Stimulated activated CD4-positive, alpha-beta T cell treated with anti-CD3 and anti-CD28 coated beads, TNF-alpha, amount 100 ng/mL, for 4 hours (primary cell): ENCODE measurements at places on chromosomes 1 and 21.
A peak's percentile ranks its signal among the peaks of the same experiment; 100 is the strongest.

GRCh38 chr1:232192781-232193450 lies 437.0 kb downstream of the SIPA1L2 start:
- DNase-seq = no peak

- no peak for DNase-seq
These were observed 228.2 kb upstream of the USP24 start for GRCh38 chr1:55443175-55443915.

- DNase-seq = no peak
These were observed 35.2 kb upstream of the EDEM3 start for GRCh38 chr1:184789884-184790283.

DNA sequence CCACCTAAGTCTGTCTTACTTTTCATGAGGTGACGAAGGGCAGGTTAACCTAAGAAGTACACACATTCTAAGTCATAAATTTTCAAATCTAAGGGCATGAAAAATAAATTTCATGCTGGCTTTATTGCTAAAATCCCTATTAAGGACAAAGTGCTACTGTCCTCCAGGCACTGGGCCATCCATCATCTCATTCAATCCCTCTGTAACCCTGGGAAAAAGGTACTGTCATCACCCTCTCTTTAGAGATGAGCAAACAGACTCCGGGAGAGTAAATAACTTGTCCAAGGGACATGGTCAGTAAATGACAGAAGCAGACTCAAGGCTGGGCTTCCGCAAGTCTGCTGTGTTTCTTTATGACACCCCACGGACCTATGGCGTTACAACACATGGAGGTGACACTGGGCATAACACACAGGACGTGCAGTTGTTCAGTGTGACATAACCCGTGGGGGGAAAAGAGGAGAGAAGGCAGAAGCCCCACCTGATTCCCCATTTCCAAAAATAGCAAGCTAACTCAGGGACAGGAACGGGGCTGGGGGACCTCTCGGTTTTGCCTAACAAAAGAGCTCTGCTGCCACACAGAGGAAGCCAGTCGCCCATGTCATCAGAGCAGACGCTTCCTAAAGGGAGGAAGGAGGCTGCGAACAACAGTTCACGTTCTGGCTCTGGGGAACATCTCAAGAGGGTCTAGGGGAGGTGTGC lies 12.5 kb upstream of the SRM start:
- no peak for DNase-seq

DNA sequence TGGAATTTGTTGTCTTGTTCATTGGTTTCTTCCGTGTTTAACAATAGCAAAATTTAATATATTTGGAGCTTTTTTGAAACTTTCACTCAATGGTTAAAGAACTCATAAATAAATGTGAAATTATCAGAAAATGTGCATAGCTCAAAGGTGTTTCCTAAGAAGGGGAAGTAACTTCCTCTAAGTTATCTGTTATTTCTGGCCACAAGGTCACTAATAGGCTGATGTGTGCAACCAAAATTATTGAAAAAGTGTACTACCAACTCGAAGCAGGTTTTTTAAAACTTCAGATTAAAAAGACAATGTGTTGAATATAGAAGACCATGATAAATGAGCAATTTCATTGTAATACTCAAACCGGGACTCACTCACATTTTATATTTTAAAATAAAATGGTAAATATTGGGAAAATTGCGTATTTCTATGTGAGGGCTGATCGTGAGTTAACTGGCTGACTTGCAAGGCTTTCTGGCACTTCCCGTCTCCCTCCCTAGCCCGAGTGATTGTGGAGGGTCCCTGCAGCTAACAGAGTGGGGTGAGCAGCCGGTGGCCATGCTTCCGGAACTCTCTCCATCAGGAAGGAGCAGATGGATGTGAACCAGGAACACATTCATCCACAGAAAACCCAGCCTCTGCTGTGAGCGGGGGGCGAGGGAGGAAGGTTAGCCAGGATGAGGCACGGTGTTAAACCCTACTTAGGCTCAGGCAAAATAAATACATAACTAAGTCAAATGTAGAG lies 96.9 kb downstream of the ERG start:
- DNase-seq = no peak

DNA sequence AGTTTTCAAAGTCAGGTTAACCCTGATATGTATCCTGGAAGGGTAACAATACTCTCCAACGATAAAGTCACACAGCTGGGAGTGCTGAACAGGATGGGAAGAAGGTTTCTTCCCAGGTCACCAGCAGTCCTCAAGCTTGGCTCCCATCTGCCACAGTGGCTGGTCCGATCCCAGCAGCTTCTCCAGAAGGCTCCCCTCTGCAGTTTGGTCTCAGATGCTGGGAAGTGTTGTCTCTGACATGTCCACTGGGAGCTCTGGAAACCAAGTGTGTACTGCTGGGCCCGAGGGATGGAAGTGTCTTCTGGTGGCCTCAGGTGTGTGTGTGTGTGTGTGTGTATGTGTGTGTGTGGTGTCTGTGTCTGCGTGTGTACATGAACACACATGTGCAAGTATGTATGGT lies 16.4 kb upstream of the GNL2 start:
- DNase-seq = no peak

DNA sequence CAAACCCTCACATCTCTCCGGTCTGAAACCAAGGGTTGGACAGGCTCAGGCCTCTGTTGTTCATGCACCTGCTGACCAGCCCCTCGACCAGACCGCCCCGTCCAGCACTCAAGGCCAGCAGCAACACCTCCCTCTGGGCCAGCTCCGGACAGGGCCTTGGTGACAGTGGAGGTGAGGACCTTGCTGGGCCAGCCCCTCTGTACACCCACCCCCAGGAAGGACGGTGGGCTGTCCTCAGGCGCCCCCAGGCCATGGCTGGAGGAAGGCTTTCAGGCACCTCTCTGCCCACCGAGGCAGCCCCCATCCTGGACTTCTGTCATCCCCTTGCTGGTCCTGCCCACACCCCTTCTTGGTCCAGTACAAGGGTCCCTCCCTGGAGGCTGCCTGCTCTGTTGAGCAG lies 48.6 kb downstream of the MEGF6 start:
- no peak for DNase-seq

DNA sequence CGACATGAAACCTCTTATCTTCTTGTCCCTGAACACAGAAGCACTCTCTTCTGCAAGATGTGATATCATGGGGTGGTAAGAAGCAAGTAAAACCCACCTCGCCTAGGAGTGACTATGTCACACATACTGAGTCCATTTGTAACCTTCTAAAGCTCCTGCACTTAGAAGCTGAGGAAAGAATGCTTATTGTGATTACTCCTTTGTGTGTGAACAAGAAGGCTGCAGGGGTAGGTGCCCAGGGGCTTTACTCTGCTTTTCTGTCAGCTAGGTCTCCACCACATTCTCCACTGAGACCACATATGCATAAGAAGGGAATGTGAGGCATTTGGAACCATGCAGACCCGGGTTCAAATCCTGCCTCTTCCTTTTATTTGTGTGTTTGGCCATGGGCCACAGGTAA lies 144.3 kb downstream of the DMRTA2 start:
- no peak for DNase-seq

GRCh38 chr1:154975409-154976059 lies 1.1 kb downstream of the CKS1B start:
- DNase-seq = peak; percentile 29

DNA sequence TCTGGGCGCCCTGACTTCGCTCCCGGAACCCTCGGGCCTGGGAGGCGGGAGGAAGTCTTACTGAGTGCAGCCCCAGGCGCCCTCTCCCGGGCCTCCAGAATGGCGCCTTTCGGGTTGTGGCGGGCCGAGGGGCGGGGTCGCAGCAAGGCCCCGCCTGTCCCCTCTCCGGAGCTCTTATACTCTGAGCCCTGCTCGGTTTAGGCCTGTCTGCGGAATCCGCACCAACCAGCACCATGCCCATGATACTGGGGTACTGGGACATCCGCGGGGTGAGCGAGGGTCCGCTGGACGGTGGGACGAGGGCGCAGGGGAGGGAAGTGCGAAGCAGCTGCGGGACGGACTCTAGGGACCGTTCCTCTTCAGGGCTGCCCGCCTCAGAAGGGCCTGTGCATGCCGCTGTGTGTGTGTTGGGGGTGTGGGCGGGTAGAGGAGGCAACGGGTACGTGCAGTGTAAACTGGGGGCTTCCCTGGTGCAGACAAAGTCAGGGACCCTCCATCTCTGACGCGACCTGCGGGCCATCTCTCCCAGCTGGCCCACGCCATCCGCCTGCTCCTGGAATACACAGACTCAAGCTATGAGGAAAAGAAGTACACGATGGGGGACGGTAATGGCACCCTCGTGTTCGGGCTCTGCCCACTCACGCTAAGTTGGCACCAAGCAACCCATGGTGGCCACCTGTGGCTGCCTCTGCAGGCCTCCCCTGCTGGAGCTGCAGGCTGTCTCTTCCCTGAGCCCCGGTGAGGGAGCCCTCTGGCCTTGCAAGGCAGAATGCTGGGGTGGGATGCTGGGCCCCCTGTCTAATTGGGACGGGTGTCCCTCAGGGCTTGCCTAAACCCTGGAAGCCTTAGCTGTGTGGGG lies at the start of gene GSTM1:
TSS of gene GSTM1 (plus strand) at position 177 of the 859 bp plus-strand sequence. CDS start at position 234, 57 bp downstream.
- no peak for DNase-seq

DNA sequence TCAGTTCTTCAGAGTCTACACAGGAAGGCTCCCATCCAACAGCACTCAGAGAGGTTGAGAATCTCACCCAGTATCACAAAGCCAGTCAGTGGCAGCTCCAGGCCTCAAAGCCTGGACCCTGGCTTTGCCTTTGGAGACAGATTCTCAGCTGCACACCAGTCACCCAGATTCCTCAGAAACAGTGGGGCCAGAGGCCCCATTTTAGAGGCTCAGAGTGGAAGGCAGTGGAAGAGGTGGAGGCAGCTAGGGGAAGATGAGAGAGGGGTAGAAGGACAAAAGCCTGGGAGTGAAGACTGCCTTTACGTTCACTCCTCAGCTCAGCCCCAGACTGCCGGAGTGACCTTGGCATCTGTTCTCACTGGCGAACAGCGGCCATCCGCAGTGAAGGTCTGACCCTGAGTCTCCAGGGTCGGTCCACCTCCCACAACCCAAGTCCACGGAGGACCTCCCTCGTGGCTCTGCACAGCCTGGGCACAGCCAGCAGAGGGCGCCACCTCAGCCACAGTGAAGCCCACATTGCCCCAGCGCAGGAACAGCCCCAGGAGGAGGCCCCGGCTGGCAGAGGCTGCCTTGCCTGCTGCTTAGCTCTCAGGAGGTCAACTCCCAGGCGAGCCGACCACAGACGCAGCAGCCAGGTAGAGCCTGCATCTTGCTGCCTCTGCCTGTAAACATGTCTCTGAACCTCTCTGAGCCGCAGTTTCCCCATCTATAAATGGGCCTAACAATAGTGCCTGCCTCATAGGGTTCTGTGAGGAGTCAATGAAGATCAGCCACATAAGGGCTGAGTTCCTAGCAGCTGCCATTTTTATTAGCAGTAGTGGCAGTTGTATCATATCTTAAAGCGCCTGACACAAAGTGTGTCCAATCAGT lies 5.9 kb upstream of the FNDC5 start:
- peak; percentile 13 for DNase-seq

GRCh38 chr1:32977546-32978087 lies 13.0 kb upstream of the RNF19B start:
- DNase-seq = no peak

GRCh38 chr1:113242481-113242880 lies 147.8 kb upstream of the MAGI3 start:
- no peak for DNase-seq

DNA sequence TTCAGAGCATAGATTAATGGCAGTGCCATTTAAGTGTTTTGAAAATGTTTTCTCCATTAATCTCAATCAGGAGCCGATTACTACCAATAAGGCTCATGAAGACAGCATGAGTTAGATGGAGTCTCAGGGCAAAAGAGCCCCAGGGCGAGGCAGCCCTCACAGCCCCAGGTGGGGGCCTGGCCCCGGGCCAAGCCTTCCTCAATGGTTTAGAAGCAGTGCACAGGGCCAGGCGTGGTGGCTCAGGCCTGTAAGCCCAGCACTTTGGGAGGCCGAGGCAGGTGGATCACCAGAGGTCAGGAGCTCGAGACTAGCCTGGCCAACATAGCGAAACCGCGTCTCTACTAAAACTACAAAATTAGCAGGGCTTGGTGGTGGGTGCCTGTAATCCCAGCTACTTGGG lies 348.1 kb upstream of the VAMP3 start:
- DNase-seq = no peak

GRCh38 chr21:28590676-28591075 lies 402.0 kb downstream of the LTN1 start:
- no peak for DNase-seq

GRCh38 chr1:21294266-21294989 lies 4.2 kb upstream of the ECE1 start:
- peak; percentile 80 for DNase-seq

GRCh38 chr21:35648512-35648911 lies 411.8 kb downstream of the SETD4 start:
- no peak for DNase-seq

DNA sequence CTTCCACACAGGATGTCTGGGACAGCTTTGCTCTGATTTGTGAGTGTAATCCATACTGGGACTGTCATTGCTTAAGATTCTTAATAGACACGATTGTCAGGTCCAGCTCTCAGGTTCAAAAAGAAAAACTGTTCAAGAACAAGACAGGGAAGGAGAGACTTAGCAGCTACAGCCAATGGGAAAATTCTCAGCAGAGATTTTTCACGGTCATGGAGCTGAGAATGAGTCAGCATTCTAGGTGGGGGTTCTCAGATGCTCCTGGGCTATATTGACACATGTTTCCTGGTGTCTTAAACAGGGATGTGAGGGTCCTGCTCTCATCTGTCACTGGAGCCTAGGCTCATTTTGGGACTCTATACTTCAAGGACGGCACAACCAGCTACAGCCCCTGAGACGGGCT lies 318.3 kb downstream of the RRAGC start:
- DNase-seq = no peak

GRCh38 chr1:235919833-235920441 lies 53.2 kb upstream of the LYST start:
- no peak for DNase-seq

- DNase-seq = no peak
These were observed 25.6 kb downstream of the C1orf116 start for GRCh38 chr1:207006914-207007313.
